Activated T-cell treated with anti-CD3 and anti-CD28 coated beads, Interleukin-2, amount 50 U/mL, for 1 hour (primary cell): ENCODE measurements at places on chromosomes 2 and 18.

DNA sequence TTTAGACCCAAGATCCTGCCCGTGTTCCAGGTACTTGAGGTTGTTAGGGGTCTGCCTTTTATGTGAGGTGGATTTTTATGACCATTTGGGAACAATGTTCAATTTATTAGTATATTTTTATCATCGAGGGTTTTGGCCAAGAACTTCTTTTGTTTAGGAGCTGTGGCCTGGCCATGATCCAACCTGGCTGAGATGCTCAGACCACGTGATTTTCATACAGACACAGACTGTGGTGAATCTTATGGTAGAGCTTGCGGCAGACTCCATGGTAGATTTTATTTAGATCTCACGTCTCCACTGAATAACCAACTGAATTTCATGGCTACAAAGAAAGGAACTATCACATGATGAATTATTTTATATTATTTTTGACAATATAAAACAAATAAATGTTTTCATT lies 405.5 kb upstream of the VWC2L start:
- DNase-seq: no peak

DNA sequence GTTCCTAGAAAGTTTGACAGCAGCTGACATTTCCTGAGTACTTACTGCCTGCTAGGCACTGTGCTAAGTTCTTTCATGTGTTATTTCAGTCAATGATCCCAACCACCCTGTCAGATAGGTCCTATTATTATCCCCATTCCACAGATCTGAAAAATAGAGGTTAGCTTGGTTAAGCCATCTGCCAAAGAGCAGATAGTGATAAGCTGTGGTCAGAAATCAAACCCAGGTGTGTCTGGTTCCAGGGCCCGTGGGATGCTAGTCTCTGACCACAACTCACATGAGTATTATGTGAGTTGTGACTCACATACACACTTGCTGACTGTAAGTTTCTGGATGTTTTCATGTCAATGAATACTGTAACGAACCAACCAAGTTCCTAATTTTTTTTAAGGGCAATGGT lies 132.0 kb upstream of the APCDD1 start:
- no peak for DNase-seq

GRCh38 chr2:217890445-217890844 lies 112.3 kb downstream of the TNS1 start:
- DNase-seq: no peak

DNA sequence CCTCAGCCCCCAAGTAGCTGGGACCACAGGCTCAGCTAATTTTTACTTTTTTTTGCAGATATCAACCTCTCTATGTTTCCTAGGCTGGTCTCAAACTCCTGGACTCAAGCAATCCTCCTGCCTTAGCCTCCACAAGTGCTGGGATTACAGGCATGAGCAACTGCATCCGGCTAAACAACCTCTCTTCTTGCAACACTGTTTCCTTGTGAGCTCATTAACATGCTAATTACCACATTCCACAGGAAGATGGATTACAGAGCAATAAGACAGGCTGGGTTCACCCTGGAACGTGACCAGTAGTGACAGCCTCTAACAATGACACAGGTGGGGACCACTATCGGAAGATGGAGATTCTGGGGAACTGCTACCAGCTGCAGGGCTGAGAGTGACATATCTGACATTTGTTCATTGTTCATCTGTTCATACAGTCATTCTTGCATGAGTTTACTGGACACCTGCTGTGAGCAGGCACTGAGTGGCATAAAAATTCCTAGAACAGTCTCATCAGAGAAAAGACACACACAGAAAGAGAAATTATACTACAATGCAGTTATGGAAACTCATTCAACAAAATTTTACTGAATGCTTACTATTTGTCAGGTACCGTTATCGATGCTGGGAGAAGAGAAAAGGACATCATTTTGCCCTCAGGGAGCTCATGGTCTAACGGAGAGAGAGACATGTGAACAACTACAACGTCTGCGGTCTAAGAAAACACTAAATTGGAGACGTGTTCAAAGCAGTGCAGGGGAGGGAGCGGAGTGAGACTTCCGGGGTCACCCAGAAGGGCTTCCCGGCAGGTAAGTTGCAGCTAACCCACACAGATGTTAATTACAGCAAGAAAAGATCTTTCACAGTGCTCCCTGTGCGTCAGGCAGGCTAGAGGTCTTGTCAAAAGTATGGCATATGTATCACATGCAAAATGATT lies 37.6 kb downstream of the PROC start:
- DNase-seq: no peak

- DNase-seq: no peak
Measured at GRCh38 chr2:137658433-137658832, 305.8 kb upstream of the HNMT start.

- no peak for DNase-seq
Measured at GRCh38 chr2:212959471-212960117, 191.8 kb downstream of the IKZF2 start.

- no peak for DNase-seq
Measured at GRCh38 chr2:241809383-241810306, 652 bp downstream of the NEU4 start.

DNA sequence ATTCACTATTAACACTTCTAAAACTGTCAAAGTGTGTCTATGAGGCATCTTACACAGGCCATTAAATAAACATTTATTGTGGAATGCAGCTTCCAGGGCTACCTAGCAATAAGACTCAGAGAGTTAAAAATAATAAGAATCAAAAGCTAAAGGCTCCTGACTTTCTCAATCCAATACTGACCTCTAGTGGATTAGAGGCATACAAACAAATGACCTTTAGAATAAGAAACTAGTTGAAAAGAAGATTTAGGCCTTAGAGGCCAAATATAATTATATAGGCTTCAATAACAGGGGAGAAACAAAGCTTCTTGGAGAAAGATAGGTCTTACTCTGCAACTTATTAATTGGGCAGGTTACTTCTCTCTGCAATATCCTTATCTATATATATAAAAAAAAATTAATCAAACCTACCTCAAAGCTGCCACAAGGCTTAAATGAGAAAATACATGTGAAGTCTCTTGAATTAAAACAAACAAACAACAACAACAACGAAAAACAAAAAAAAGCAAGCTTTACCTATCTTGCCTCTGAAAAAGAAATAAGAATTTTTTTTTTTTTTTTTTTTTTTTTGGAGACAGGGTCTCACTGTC lies 246.1 kb downstream of the EXOC6B start:
- DNase-seq: no peak

- peak; percentile 25 for DNase-seq
Measured at GRCh38 chr2:174339561-174340399, 5.0 kb downstream of the SP9 start.

DNA sequence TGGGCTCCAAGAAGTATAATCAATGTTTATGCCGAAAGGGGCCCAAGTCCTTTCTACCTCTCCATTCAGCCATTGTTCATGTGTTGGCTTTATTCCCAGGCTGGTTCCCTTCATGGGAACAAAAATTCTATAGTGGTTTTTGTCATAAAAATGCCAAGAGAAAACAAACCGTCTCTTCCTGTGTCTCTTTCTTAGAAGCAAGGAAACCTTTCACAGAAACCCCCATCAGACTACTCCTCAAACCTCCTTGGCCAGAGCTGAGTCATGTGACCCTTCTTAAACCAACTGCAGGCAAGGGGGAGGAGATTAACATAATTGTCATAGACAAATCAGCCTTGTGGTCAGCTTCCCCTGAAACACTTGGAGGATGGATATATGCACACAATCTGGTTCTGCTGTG lies 75.1 kb upstream of the TANK start:
- DNase-seq: no peak

DNA sequence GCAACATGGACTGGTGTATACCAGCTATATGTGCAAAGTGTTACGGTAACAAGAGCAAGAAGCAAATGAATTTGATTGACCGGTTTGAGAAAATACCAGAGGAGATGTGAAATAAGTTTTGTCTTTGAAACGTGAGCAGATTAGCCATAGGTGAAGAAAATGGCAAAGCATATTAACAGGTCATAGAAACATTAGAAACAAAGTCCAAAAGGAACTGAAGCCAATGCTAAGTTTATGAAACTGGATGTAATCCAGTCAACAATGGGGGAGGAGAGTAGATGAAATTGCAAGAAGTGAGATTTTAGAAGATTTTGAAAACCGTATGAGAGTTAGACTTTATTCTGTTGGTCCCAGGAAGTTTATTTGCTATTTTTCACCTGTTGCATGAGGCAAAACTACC lies 1315.4 kb upstream of the CHAC2 start:
- DNase-seq: no peak

DNA sequence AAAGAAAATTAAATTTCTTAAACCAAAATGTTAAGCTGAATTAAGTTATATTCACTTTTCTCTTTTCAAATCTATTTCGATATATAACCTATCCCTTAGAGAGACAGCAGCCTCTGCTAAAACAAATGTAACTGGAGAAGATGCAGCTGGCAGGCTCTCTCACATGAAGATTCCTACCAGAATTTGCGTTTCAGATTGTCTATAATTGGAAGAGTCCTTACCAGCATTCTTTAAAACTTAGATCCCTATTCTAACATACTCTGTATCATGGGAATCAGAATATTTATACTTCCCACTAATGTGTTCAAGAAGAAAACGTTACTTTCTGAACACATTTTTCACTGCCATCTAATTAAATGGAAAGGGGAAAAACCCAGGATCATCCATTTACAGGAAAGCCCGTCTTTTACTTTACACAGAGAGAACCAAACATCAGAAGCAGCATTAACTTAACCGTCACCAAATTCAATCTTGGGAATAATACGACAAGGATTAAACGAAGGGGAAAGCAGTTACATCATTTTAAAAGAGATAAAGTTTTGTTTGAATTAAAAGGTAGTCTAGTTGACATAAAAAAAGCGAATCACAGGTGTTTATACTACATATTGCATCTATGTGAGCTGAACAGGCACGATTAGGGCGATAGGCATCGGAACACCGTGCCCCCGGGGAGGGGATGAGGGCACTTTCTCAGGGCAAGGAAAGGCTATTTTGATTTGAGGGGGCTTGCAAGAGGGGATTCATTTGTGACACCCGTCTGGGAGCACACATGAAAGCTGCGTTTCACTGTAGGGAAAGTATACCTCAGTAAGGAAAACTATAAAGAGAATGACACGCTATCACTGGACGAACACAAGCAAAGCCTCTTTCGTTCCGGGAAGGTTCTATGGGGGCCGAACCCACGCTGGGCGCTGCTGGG lies 1.3 kb downstream of the PTPN2 start:
- peak; percentile 27 for DNase-seq

GRCh38 chr2:212791569-212791968 lies 253.0 kb upstream of the ERBB4 start:
- DNase-seq: no peak

- DNase-seq: no peak
Measured at GRCh38 chr2:60526623-60527022, 26.8 kb downstream of the BCL11A start.

DNA sequence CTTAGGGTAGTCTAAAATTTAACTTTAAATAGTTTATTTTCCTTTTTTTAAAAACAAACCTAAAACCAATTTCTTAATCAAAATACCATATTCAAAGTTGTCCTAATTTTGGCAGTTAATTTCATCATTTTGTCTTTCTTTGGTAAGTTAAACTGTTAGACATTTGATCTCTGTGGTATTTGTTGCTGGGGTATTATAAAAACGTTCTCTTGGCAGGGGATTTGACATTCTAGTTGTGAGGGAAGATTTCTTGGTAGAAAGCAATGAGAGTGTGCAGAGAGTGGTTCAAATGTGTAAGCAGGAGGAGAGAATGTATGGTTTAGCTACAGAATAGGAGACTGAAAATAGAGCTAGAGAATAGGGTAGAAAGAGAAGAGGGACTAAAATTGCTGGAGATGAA lies 14.6 kb downstream of the GULP1 start:
- DNase-seq: no peak

GRCh38 chr18:23281626-23282436 lies 146.5 kb downstream of the CABLES1 start:
- DNase-seq: no peak

GRCh38 chr2:212021947-212022346 lies 516.7 kb downstream of the ERBB4 start:
- DNase-seq: no peak

- DNase-seq: no peak
Measured at GRCh38 chr18:63232826-63233225, 86.7 kb downstream of the BCL2 start.

DNA sequence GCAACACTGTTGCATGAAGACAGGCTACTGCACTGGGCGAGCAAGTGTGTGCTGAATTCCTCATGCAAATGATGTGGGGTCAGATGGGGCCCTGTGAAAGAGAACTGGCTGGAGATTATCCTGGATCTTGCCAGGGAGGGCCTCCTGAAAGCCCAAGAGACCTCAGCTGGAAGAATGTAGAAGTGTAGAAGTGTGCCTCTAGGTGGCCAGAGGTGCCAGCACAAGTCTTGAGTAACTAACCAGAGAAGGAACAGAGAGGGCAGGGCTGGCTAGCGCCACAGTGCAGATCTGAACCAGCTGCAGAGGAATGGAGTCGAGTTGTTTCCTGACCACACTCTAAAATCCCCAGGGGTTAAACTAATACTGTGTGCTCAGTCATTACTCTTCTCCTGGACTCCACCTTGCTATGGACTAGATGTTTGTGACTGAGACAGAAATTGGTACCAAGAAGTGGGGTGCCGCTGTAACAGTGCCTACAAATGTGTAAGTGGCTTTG lies 399.3 kb downstream of the LRATD1 start:
- no peak for DNase-seq

GRCh38 chr2:208722731-208723130 lies 316.1 kb downstream of the PTH2R start:
- DNase-seq: no peak

DNA sequence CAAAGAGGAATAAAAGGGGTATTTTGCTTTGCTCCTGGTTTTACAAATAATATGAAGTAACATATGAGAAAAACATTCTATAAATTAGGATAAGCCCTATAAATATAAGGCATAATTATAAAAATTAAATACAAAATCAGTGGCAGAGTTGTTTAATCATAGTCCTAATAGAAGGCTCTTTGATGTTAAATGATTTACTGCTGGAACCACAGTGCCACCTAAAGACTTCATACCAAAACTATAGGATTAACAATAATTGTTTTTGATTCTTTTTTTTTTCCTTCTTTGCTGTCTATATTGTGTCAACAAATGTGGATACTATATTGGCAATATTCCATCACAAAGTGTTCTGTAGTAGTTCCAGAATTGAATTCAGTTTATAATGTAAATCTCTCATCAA lies 837.7 kb upstream of the SLC39A10 start:
- DNase-seq: no peak

DNA sequence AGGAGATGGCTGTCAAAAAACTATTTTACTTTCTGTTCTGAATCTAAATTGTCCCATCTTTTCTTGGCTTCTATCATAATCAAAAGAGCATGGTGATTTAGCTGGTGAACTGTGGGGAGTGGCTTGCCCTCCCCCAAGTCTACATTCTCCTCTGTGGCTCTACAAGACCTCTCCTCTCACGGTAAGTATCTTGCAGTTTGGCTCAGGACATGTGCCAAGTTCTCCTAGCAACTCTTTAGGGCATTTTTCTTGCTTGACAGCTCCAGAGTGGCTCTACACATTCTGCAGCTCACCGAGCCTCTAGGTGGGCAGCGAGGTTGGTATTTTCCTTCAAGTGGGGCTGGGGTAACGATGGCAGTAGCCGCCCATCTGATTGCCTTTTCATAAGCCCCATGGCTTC lies 29.1 kb downstream of the SLC4A5 start:
- DNase-seq: no peak

- no peak for DNase-seq
Measured at GRCh38 chr2:221549143-221549542, 23.0 kb downstream of the EPHA4 start.
